ENCODE measurements at places on chromosomes 3 and 15.

- no peak for DNase-seq
Measured at GRCh38 chr3:30646181-30646876, 39.9 kb downstream of the TGFBR2 start.

DNA sequence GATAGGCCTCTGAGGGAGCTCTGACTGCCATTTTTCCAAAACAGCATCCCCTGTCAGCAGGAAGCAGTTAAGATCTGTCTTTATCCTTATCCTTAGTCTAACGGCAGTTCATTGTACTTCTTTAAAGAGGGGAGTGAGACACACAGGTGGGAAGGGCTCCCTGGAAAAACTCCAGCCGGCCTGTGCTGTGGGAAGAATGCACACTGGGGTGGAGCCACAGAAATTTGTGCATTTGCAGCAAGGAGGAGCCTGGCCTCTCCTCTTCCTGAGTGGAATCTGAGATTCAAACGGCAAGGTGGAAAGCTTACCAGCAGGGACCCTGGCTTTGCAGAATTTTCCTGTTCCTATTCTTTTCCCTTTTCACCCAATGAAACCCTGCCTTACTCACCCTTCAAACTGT, 1209.4 kb downstream of the ROBO2 start:
- no peak for DNase-seq

- no peak for DNase-seq
Measured at GRCh38 chr3:171311784-171312183, 148.4 kb downstream of the TNIK start.

- no peak for DNase-seq
Measured at GRCh38 chr3:161239700-161240099, 18.6 kb downstream of the NMD3 start.

DNA sequence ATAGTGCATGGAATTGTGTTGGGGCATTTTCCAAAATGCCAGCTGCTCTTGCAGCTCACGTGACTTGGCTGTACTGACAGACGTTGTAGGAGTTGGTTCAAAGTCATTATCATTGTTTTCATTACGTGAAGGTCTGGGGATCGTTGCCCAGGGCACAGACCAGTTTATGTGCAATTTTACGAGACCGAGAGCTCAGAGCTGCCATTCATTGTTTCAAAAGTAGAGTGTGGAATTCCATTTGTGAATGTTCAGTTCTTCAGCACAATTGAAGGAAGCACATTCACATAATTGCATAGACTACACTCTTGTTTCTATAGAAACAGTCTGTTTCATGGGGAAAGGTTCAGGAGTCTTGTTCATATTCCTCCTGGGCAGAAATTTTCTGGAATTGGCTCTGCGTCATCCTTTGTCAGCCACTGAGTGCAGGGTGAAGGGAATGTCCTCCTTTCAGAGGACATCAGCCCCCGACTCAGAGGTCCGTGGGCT, 54.5 kb downstream of the GABRG3 start:
- DNase-seq, result no peak

DNA sequence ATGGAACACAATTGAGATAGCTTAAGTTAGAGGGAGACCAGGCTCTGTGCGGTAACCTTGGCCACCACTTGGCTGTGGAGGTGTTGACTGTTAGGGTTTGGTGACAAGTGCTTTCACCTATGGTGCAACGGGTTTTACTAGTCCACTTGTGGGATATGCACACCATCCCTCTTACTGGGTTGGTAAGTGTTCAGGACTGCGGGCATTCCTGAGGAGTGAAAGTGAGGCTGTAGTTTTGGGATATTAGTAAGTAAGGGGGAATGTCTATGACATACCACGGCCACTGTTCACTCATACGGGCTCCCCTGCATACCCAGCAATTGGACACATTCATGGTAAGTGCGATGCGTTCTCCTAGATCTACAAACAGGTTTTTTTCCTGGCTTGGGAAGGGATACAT, 8.0 kb upstream of the RAD54L2 start:
- DNase-seq, result no peak

- no peak for DNase-seq
Measured at GRCh38 chr3:9986230-9986725, 363 bp downstream of the EMC3 start.

- DNase-seq, result no peak
Measured at GRCh38 chr3:35537265-35537664, 102.1 kb upstream of the ARPP21 start.

GRCh38 chr3:159881828-159882309, 106.8 kb upstream of the IL12A start:
- DNase-seq, result no peak

DNA sequence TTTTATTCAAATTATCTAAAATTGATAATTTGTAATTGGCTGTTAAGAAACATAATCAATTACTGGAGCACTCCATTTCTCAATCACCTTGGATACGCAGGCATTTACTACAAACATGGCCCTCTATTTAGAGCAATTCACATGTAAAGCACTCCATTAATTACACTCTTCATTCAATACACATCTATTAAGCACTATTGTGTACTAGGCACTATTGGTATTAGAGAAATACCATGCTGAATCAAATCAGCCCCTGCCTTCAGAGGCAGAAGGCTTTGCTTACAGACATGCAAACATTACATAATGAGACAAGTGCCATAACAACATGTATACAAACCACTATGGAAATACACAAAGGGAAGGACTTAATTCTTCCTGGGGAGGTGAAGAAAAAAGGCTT, 69.1 kb downstream of the PEAK1 start:
- DNase-seq, result no peak

- peak; percentile 22 for DNase-seq
Measured at GRCh38 chr3:68893600-68894239, 38.6 kb downstream of the TAFA4 start.

- DNase-seq, result no peak
Measured at GRCh38 chr15:67158367-67158766, 93.0 kb downstream of the SMAD3 start.

GRCh38 chr3:59381282-59381681, 331.5 kb upstream of the CFAP20DC start:
- peak; percentile 22 for DNase-seq

DNA sequence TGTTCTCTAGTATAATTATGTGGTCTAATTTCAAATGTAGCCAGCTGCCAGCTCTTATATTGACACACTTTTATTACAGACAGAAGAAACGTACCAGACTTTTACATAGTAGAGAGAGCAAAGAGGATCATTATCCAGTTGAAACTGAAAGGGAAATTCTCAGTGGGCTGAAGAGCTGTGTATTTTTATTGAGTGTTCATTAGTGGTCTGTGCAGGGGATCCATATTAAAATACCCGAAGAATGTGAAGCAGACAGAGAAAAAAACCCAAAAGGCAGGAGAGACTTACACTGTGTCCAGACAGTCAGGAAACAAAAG, 41.3 kb downstream of the MYRIP start:
- DNase-seq, result no peak

DNA sequence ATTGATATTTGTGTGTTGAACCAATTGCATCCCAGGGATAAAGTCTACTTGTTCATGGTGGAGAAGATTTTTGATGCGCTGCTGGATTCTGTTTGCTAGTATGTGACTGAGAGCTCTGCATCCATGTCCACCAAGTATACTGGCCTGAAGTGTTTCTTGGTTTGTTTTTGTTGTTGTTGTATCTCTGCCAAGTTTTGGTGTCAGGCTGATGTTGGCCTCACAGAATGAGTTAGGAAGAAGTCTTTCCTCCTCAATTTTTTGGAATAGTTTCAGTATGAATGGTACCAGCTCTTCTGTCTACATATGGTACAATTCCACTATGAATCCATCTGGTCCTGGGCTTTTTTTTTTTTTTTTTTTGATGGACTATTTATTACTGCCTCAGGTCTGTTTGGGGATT, 50.9 kb upstream of the OSTN start:
- DNase-seq, result no peak

DNA sequence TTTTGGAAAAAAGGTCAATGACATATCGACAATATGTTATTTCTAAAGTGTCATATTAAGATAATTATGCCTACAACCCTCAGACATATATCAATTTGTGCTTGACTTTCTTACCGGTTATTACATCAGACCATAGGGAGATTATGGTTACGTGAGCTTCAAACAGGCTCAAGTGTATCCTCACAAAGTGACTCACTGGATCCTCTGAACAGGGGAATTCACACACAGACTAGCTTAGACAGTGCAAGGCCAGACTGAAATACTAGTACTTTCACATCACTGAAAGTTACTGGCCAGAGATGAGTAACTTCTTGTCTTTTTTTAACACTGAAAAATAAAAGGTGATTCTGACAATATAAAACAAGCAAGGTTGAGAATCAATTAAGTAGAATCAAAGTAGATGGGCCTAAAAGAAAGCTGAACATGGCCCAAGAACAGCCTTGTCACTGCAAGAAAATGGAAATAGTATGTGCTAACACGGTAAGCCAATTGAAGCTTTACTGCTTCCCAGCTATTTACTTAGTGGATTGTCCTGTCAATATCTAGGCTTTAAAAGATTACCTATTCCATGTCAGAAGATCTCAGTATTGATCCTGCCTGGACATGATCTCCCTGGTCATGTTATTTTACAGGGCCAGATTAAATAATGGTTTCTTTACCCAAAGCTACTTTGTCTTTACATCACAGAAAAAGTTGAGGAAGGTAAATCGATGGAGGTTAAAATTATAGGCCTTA, 848.6 kb downstream of the ROBO1 start:
- DNase-seq, result peak; percentile 56

GRCh38 chr3:123498761-123499160, 49.9 kb upstream of the ADCY5 start:
- DNase-seq, result no peak

DNA sequence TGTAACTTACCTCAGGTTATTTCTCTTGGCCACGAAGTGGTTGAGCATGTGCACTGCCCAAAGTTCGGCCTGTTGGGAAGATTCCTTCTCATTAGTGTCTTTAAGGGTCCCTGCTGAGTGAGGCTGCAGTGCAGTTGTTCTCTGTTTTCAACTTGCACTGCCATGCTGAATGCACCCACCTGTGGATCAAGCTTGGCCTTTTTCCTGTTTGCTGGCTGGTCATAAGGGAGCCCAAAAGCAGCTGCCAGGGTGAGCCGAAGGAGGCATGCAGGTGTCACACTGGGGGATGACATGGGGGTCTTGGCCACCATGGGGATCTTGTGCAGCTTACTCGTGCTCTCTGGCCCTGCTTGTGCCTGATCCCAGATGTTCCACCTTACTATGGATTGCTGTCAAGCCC, 46.1 kb upstream of the RAF1 start:
- DNase-seq, result no peak

- no peak for DNase-seq
Measured at GRCh38 chr3:107432646-107433045, 55.4 kb downstream of the CCDC54 start.

- DNase-seq, result no peak
Measured at GRCh38 chr3:60707452-60708020, 543.7 kb downstream of the FHIT start.

DNA sequence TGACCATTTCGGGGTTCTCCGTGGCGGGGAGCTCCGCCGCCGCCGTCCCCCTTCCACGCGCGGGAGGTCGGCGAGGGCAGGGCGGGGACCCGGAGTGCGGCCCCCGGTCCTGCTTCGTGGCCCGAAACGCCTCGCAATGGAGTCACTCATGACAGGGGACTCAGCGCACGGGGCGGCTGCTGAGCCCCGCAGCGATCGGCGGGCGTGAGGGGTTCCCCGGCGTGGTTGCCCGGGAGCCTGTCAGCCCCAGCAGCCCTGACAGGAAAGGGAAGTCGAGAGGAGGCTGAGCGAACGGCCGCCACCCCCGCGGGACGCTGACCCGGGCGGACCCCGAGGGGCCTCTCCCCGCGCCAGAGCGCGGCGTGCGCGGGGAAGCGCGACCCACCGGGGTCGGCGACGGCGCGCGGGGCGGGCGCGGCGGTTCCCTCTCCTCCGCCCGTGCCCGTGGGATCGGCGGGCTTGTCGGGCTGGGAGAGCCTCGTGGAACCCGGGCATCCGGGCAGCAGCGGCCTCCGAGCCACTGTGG, 564 bp upstream of the PIGZ start:
- peak; percentile 82 for DNase-seq

DNA sequence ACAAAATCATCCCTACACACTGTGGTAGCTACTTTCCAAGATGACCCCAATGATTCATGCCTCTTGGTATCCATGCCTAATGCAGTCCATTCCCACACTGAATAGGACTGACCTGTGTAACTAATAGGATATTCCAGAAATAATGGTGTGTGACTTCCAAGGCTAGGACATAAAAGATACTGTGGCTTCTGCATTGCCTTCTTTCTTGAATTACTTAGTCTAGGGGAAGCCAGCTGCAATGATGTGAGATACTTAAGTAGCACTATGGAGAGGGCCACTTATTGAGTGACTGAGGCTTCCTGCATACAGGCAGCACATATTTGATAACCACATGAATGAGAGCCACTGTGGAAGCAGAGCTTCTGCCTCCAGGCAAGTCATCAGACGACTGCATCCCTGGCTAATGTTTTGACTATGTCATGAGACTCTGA, 50.1 kb downstream of the NR1I2 start:
- DNase-seq, result no peak

DNA sequence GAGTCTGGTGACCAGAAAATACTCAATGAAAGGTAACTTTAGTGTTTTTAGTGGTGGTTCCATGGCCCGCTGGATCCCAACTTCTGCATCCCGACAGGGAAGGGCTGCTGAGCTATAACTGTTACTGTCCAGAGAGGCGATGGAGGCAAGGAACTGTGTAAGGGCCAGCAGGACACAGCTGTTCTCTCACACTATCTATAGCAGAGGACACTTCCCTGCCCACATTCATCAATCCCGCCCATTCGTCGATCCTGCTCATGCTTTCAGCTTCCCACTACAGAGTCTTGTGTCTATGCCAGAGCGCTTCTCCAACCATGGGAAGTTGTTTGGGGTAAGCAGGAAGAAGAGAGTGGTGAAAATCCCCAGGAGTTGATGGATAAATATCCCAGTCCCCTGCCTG, 8.4 kb downstream of the COLQ start:
- DNase-seq, result no peak

- peak; percentile 68 for DNase-seq
Measured at GRCh38 chr15:55742927-55743728, at the start of gene PRTG. Gene PRTG (minus strand): TSS chr15:55743152. CDS start chr15:55742931, 221 bp downstream.

GRCh38 chr3:94716326-94717018, 653.6 kb downstream of the NSUN3 start:
- DNase-seq, result no peak

DNA sequence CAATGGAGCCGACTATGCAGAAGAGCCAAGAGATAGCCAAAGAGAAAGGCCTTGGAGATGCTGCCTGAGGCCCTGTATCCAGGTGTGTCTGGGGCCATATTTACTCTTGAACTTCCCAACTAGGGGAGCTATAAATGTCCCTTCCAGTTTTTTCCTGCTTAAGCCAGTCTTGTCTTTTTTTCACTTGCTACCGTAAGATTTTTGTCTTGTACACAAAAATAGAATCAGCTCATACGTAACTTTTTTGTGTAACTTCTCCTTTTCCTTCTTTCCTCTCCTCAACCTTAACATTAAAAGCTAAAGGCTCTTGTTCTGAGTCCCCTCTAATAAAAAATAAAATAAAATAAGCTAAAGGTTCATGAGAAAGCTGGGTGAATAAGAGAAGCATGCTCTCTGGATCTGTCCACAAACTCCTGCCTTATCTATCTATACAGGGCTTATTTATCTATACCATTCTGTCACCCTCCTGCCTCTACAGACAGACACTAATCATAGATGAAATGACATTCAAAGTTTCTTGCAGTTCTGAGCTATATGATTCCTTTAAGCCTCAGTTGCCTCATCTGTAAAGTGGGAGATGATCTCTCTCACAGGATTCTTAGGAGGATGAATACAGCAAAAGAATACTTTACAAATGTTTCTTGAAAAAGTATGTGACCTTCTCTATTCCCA, 4.6 kb downstream of the SUMF1 start:
- DNase-seq, result no peak

GRCh38 chr15:40901053-40901443, 6.8 kb downstream of the VPS18 start:
- no peak for DNase-seq
